ENCODE measurements at places on chromosomes 13 and 19. TPM values are rescaled to one million over a fixed set of nuclear protein-coding genes. Genes with fewer than 3 reads are reported as not detected.
A peak's percentile ranks its signal among the peaks of the same experiment; 100 is the strongest.

- no peak for DNase-seq
Measured at GRCh38 chr13:35252536-35253205, 223.8 kb downstream of the MAB21L1 start.

GRCh38 chr13:113744197-113745000 lies 14.6 kb upstream of the TMEM255B start:
- DNase-seq = peak; percentile 67

DNA sequence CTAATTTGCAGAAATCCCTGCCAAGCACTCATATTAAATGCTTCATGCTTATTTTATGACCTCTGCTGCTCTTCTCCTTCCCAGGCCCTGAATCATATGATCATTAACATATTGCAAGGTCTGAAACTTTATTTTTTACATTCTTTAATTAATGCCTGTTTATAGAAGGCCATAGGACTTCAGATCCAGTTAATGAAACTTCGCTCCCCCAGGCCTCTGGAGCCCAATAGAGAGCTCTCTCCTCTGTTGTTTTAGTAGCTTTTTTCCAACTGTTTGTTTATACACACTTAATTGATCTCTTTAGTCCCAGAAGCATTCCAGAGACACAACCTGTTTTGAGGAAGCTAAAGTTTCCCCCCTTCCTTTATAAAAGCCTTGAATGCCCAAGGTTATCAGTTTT lies 68.3 kb downstream of the DACH1 start:
- no peak for DNase-seq

GRCh38 chr13:99086267-99087097 lies 108.6 kb upstream of the DOCK9 start:
- DNase-seq = peak; percentile 90

The ETFB gene
- 44.4 TPM for total RNA-seq

DNA sequence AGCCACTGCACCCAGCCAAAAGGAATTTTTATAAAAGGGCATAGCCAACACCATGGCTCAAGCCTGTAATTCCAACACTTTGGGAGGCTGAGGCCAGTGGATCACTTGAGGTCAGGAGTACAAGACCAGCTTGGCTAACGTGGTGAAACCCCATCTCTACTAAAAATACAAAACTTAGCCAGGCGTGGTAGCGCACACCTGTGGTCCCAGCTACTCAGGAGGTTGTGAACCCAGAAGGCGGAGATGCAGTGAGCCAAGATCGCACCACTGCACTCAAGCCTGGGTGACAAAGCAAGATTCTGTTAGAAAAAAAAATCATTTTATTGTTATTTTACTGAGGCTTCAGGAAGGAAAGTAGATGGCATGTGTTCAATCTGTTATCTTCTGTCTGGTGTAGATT lies 31.3 kb upstream of the FOXO1 start:
- DNase-seq = no peak

The NUFIP1 gene
- total RNA-seq = 5.1 TPM

DNA sequence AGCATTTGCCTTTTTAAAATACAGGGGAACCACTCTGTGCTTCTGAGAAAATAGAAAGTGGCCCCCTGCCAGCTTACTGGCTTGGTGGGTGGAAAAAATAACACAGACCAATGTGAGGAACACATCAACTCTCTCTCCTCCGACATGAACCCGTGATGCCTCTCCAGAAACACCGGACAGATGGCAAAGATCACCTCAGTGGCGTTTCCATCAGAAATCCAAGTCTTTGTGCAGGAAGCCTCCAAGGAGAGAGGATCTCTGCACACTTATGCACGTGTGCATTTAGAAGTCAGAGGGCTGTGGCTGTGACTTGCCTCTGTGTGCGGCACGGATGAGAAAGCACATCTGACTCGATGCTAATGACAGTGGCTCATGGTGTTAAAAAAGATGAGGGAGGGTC lies 112.3 kb upstream of the KLF12 start:
- no peak for DNase-seq

The ZNF132 gene
- 2.9 TPM for total RNA-seq
